ENCODE measurements at places on chromosomes 13 and 19. TPM values are rescaled to one million over a fixed set of nuclear protein-coding genes. Genes with fewer than 3 reads are reported as not detected.

GRCh38 chr13:21014502-21015170 lies 46.8 kb downstream of the LATS2 start:
- no peak for DNase-seq

DNA sequence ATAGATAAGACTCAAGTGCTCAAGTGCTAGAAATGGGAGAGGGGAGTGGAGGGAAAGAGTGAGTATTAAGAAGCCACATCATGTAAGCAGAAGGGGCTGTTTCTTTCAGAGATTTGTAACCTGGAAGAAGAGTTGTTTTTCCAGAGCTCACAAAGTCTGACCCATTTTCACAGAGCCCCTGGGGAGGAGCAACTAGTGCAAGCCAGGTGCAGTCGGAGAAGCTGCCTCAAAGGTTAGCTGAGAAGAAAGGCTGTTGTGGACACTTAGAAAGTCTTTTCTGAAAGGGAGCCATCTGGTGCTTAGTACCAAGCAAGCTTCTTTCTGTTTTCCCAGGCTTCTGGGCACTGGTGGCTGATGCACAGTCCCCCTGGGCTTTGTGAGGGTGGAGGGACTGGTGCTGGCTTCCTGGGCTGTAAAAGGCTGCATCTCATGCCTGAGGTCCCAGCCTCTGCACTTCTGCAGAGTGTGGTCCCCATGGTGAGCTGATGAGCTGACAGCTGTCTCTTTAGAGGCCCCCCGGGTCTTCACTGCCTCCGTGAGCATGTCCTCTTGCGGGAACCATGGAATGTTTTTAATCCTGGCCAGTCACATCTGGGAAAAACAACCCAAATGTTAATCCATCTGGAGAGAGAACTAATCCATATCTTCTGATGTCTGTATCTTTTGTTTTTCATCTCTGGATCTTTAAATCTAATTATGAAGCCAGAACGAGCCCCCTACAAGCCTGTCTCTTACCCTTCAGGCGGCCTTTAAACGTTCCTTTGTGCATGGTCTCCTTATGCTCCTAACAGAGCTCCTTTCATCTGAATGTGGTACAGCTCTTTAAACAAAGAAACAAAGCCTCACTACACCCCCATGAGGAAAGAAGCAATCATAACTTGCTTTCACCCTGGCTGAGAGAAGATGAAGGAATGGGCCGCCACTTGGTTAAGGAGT lies 40.2 kb downstream of the OLFM4 start:
- DNase-seq: peak; percentile 37

The ONECUT3 gene
- 0.48 TPM for total RNA-seq

The CEACAM5 gene
- total RNA-seq: 1.2 TPM

GRCh38 chr13:37534181-37534580 lies 64.4 kb downstream of the POSTN start:
- DNase-seq: no peak

DNA sequence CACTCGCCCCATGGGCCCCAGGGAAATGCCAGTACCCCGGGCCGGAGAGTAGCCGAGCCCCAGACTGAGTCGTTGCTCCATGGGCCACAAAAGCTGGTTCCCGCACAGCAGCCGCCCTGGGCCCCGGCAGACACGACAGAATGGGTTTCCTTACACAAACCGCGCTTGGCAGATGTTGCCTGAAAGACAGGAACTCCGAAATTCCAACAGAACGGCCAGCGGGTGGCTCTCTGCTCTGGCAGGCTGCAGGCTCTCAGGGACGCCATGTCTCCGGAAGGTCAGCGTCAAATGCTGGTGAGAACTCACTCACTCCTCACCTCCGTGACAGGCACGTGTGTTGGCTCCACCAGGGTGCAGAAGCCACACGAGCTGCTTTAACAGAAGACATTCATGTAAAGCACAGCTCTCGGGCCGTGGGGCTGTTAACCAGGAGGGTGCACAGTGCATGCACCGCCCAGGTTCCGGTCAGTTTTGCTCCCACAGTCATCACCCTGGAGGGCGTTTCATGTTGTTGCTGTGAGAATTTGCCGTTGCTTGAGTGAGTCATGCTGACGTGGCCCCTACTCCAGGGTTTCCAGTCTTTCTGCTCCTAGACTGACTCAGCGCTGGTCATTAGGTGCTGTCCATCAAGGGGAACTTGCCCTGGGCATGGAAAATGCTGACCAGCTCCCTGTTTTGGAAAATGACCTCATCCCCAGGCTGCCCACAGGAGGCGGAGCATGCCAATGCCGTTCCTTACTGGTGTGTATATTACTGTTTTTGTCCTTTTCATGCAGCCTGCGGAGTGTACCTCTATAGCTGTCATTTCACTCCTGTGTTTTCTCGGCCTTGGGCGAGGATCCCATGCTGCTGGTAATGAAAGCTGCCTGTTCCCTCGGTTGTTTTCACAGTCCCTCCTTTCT lies 44.8 kb downstream of the ANKRD10 start:
- peak; percentile 89 for DNase-seq

The SIGLECL1 gene
- total RNA-seq: not detected

DNA sequence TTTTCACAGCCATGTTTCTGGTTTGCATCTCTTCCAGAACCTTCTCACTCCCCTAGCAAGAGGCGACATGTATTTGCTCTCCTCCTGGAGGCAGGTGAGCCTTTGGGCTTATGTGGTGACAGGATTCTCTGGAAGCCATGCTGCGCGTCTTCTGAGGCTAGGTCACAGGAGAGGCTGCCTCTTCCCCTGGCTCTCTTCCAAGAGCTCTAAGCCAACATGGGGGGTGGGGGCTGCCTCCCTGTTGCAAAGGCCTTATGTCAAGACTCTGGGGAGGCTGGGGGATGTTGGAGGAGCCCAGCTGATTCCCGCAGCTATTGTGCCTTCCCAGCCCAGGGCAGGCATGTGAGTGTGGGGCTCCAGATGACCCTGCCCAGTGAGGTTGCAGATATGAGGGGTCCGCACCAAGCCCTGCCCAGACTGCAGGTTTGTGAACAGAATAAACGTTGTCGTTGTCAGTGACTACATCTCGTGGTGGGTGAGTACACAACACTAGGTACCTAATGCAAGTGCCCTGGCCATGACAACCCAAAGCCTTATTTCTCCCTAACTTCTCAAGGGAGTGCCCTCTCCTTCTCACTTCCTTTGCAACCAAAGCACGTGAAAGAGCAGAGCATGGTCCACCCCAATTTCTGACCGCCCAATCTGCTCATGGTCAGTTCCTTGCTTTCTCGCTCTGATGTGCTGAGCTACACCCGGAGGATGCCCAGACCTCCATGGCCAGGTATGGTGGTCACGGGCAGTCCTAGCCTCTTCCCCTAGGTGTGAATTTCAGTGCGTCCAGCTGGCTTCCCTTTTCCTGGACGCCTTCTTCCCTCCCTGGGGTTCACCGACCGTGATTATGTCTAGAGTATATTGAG lies 44.9 kb downstream of the TEX29 start:
- no peak for DNase-seq

DNA sequence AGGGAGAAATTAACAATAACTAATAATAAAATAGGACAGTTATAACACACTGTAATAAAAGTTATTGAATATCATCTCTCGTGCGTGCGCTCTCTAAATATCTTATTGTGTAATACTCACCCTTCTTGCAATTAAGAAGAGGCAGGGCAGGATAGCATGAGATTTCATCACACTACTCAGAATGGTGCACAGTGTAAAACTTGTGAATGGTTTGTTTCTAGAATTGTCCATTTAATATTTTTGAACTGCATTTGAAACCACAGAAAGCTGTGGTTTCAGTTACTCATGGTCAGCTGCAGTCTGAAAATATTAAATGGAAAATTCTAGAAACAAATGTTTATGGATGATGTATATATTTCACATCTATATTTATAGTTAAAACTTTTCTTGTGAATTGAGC lies 161.1 kb downstream of the DCT start:
- DNase-seq: no peak

The DIRAS1 gene
- 8.2 TPM for total RNA-seq

The FPR3 gene
- 2.6 TPM for total RNA-seq

The KIR2DL4 gene
- total RNA-seq: not detected

GRCh38 chr13:84646957-84647356 lies 764.7 kb upstream of the SLITRK1 start:
- no peak for DNase-seq

- DNase-seq: no peak
These were observed 23.9 kb downstream of the PIBF1 start for GRCh38 chr13:72805676-72806346.

DNA sequence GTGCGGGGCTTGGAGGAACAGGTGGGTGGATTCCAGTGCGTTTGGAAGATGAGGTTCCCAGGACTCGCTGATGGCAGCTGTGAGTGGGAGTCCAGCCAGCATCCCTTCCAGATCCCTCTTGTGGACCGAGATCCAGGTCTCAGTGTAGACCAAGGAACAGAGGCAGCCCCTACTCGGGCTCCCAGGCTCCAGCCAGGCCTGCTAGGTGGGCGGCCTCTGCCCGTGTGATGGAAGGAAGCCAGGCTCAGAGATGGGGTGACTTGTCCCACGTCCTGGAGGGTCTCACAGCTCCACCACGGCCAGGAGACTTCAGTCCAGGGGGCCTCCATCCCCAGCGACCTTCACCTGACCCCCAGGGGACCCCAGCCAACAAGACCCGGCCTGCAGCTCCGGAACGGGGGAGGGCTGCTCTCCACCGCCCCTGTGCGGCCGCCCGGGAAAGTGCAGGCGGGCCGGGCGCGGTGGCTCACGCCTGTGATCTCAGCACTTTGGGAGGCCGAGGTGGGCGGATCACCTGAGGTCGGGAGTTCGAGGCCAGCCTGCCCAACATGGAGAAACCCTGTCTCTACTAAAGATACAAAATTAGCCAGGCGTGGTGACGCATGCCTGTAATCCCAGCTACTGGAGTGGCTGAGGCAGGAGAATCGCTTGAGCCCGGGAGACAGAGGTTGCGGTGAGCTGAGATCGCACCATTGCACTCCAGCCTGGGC lies 729 bp upstream of the MADCAM1 start:
- no peak for DNase-seq

The HCST gene
- not detected for total RNA-seq

- DNase-seq: peak; percentile 78
These were observed 214.7 kb downstream of the POSTN start for GRCh38 chr13:37383856-37384370.

- DNase-seq: no peak
These were observed 9.7 kb upstream of the ATP1A3 start for GRCh38 chr19:42003506-42004294.

GRCh38 chr19:55648585-55649267 lies 714 bp downstream of the CCDC106 start:
- no peak for DNase-seq

DNA sequence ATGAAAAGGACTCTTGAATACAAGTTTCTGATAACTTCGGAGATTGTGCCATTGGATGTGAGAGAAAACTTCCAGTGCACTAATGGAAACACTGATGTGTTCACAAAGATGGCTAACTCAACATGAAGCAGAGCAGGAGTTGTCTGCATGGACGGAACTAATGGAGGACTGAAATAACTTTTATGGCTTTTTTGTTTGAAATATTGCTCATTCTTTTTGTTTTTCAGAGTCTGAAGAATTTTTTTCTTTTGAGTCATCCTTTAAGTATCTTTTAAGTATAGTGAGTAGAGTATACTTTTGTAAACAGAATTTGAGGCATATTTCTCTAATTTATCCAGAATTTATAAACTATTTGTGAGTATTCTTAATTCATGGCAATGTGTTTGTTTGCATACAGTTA lies 25.7 kb downstream of the CRYL1 start:
- no peak for DNase-seq

DNA sequence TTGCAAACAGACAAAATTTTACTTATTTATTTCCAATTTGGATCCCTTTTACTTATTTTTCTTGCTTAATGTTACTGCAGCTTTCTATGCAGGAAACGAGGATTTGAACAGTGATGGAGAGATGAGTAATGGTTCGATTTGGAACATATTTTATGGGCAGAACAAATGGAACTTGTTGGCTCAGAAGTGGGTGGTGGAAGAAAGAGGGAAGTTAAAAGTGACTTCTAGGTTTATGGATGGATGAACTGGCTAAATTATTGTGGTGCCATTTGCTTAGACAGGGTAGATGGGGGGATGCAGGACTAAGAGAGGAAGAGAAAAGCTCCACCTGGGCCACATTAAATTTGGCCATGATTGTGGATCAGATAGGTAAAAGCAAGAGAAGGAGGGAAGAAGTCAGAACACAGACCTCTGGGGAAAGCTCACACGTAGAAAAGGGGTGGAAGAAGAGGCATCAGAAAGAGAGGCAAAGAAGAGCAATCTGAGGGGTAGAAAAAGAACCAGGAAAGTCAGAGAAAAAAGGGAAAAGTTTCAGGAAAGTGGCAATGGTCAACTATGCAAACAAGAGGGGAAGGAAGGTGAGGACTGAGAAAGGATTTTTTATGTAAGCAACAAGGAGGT lies 768 bp upstream of the CYSLTR2 start:
- DNase-seq: no peak

The SHISA2 gene
- 0.48 TPM for total RNA-seq

The DHDH gene
- not detected for total RNA-seq

DNA sequence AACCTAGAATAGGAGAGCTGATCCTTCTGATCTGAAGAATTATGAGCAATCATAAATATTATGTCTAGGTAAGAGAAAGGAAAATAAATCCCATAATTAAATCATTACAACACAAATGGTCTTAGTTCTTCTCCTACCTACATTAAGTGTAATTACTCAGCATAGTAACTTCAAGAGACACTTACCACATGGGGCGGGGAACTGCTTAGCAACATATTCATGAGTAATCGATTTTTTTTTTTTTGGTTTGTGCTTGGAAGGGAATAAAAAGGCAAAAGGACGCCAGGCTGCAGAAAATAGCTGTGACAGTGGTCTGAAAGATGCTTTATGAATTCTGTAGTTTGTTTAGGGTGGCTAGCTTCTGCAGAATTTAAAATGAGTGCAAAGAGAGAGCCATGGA lies 103.3 kb upstream of the HTR2A start:
- DNase-seq: peak; percentile 11

DNA sequence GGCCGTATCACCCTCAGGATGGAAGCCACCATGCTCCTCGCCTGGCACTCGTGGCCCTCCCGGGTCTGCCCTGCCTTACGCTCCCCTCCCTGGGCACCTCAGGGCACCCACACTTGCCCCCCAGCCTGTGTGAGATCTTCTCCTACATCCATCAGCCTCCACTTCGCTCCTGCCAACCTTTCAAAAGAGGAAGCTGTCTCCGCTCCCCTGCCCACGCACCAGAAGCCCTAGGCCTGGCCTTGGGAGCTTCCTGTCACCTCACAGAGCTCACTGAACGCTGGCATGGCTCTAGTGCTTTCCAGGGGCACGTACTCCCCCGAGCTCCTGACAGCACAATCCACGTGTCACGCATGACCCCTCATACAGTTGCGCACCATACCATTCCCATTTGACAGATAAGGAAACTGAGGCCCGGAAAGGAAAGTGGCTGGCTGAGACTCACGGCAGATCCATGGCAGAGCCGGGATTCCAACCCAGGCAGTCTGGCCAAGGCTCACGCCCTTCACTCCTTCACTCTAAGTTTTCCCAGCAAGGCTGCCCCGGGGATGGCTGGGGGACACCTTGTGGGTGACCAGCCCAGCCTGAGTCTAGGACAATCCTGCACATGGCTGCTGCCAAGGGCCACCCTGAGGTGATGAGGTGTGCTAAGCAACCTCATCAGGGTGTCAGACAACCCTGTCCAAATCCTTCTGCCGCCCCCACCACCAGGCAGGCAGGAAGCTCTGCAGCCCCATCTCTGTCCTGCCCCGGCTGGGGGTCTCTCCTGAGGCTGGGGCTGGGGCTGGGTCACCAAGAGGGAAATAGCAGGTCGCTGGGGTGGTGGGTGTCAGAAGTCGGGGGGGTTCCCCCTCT lies 19.3 kb downstream of the PPP1R12C start:
- no peak for DNase-seq

GRCh38 chr13:46810440-46810839 lies 13.5 kb upstream of the ESD start:
- no peak for DNase-seq

The TGFB1 gene
- total RNA-seq: 13.2 TPM
